Activated CD8-positive, alpha-beta memory T cell treated with anti-CD3 and anti-CD28 coated beads for 1 hour (primary cell): ENCODE measurements at places on chromosomes 4 and X.

DNA sequence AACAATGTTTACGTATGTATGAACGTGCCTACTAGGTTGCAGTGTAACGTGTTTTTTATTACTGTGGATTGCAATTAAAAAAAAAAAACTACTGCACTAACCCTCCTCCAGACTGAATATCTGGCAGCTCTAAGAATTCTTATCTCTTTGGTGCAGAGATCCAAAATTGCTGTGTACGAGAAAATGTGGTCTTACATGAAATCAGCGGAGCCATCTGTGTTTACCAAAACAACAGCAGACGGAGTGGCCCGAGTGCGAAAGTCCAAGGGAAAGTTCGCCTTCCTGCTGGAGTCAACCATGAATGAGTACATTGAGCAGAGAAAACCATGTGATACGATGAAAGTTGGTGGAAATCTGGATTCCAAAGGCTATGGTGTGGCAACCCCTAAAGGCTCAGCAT lies 268.1 kb downstream of the THOC2 start:
- no peak for DNase-seq

- DNase-seq = no peak
These were observed 200.7 kb upstream of the ANKRD50 start for GRCh38 chr4:124913237-124913636.

- no peak for DNase-seq
These were observed 1093.0 kb upstream of the INTU start for GRCh38 chr4:126539771-126540170.

DNA sequence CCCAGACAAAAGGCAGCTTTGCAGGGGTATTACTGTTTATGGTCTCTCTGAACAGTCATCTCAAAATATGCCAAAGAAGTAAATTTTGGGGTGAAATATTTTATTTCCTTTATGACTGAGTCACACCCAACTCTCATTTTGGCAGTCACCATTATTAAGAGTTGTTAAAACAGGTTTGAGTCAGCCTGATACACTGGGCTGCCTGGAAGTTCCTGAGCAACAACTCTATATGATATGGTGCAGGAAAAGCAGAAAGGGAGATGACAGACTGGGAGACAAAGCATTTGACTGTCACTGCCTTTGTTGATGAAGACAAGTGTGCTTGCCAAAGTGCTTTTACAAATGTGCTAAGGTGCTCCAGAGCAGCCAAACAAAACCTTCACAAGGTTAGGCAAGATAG lies 1263.5 kb downstream of the PCDH7 start:
- DNase-seq = no peak
